Fibroblast of skin of left biceps (primary cell): ENCODE measurements at places on chromosomes 12 and 14.

DNA sequence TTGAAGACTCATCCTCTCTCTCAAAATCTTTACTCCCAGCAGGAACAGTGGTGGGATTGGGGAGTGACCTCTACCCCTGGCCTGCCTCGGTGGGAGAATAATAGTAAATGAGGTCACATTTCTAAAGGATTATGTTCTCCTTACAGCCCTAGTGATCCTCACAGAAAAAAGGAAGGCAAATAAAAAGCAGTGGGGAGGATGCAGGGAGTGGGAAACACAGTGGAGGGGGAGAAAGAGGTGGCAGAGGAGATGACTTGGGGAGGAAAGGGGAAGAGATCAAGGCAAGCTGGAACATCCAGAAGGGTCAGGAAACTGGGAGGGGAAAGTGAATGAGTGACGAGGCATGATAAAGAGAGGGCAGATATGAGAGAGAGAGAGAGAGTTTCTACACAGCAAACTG, 8.3 kb upstream of the SYNDIG1L start:
- DNase-seq, result no peak

- DNase-seq, result no peak
Observed at GRCh38 chr12:107435072-107435471, 250.5 kb upstream of the PWP1 start.

- no peak for DNase-seq
Observed at GRCh38 chr14:102779574-102780315, 2.5 kb downstream of the TRAF3 start.

- no peak for DNase-seq
Observed at GRCh38 chr12:6551063-6551461, 4.8 kb downstream of the IFFO1 start.

- no peak for DNase-seq
Observed at GRCh38 chr12:62898526-62898925, 36.4 kb downstream of the PPM1H start.

DNA sequence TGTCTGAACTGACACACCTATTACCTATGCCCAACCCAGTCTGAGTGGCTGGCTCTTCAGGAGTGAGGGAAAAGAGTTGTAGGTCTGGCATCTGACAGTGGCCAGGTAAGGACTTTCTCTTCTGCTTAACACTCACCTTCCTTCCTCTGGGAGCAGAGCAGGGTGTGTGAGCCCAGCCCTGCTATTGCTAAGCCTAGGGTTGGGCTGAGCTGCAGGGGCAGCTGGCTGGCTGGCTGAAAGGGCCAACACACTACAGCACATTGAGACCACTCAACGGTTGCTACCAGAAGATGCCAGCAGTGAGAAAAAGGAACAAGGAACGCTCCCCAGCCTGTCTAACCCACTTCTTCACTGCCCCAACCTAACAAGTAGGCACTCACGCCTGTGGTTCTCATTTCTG, 201.2 kb downstream of the DPF3 start:
- no peak for DNase-seq

- DNase-seq, result no peak
Observed at GRCh38 chr12:24281341-24281740, 331.9 kb upstream of the SOX5 start.

DNA sequence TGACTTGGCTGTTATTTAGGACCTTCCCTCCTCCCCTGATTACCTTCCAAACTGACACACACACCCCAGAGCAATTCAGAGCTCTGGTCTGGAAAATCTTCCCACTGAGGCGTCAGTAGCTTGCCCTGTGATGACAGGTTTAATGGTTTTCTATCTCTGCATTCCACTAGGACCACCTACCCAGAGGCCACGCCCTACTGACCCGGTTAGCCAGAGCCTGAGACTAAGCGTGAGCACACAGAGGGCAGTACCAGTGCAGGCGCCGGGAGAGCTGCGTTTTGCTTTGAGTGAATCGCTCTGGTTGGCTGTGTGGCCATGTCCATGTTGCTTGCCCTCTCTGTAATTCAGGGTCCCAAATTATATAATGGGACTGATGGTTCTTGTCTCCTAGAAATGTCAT, 36.2 kb upstream of the ATP2A2 start:
- DNase-seq, result no peak

DNA sequence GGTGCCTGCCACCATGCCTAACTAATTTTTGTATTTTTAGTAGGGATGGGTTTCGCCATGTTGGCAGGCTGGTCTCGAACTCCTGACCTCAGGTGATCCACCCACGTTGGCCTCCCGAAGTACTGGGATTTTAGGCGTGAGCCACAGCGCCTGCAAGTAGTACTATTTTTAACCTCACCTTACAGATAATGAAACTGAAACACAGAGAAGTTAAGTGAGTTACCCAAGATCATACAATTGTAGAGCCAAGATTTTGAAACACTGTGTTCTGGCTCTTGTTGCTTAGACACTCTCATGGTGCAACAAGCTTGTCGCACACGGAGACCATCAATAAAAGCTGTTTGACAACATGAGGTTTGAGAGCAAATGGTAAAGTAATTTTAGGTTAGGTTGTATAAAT, 159.1 kb upstream of the LMNTD1 start:
- DNase-seq, result no peak

DNA sequence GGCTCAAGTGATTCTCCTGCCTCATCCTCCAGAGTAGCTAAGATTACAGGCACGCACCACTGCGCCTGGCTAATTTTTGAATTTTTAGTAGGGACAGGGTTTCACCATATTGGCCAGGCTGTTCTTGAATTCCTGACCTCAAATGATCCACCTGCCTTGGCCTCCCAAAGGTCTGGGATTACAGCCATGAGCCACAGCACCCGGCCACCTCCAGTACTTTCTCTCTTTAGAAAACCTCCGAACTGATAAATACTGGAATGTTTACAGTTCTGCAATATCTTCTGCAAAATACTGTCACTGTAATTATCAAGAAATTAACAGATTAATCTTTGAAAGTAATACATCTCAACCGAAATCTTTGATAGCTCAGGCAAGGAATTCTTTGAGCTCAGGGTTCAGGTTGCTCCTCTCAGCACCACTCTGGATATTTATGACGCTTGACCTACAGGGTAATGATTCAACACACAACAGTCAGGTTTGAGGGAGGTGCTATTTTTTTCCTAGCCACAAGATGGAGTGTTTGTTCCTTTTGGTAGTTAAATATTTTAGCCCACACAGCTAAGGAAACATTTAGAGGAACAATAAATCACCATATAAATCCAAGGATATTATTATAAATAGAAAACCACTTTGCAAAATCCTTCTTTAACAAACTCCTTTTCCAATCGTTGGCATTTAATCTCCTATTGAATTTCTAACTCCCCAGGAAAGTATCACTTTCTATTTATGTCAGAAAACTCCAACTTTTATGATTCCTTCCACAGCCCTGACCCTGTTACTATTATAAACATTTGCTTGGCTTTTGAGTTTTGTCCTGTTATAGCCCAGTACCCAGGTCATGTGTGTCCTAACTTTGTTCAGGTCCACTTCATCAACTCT, 48.6 kb upstream of the GTF2A1 start:
- peak; percentile 17 for DNase-seq
